Stimulated activated CD8-positive, alpha-beta memory T cell treated with anti-CD3 and anti-CD28 coated beads, Interleukin-2, amount 100 ng/mL, for 1 hour (primary cell): ENCODE measurements at places on chromosomes 7 and 10.
A peak's percentile ranks its signal among the peaks of the same experiment; 100 is the strongest.

DNA sequence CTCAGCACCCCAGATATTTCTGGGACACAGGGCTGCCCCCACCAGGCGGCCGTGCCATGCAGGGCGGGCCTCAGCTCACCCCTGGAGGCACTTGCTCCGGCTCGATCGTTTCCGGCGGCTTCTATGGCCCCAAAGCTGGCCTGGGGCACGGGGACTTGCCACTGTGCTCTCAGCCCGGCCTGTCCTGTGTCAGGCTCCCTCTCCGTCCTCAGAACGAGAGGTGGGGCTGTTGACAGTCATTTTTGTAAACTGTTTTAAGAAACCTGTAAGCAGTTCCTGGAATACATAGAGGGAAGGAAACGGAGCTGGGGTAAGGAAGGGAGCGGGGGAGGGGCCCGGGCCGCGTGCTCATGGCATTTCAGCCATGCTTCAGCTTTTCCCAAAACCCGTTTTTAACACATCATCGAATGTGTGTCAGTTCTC, 30.7 kb upstream of the PRKAR1B start:
- DNase-seq: no peak

- DNase-seq: no peak
These were observed 37.3 kb downstream of the INPP5F start for GRCh38 chr10:119762805-119763798.

DNA sequence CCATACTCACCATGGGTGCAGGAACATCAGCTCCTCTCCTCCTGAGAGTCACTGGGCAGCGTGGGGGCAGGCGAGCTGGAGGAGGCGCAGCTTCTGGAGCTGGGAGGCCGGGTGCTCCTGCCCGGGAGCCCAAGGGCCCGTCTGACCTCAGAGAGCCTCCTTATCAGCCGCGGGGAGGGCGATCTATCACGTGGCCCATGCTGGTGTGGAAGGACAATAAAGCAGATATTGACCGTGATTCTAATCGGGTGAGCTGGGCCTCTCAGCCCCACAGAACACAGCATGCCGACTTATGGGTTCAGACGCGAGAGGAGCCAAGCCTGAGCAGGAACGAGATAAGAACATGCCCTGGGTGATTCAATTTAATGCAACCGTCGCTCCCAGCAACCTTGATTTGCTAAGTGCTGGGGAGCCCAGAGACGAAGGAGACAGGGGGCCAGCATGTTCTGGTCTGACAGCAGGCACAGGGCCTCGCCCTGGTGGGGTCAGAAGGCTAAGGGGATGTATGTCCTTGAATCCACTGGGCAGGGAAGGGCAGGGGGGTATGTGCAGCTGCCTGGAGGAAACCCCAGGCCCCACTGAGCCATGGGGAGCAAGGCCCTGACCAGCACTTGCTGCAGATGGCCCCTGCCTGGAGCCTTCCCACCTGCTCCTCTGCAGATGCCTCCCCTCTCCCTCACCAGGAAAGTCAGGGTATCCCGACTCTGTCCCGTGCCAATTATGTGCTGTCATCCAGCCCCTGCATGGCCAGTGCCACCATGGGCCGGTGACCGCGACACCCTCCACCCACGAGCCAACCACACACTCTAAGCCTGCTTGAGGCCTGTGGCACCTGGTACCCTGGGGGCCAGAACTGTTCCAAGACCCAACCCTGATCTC, 95.3 kb upstream of the RET start:
- no peak for DNase-seq

- peak; percentile 64 for DNase-seq
These were observed 1.4 kb downstream of the MYO1G start for GRCh38 chr7:44977304-44977958.

DNA sequence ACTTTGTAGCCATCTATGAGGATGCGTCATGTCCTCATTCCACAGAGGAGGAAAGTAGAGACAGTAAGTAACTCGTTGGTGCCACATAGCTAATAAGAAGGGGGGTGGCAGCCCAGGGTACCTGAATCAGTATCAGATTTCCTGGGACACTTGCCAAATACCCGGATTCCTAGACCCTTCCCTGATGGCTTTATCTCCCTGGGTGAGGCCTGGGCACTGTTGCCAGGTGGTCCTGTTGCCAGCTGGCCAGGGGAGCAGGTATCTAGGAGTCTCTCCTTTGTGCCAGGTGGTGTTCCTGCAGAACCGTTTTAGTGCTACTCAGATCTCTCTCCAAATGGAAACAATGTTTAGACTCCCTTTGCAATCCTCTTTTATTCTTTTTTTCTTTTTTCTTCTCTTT, 12.7 kb downstream of the SLC29A3 start:
- no peak for DNase-seq

DNA sequence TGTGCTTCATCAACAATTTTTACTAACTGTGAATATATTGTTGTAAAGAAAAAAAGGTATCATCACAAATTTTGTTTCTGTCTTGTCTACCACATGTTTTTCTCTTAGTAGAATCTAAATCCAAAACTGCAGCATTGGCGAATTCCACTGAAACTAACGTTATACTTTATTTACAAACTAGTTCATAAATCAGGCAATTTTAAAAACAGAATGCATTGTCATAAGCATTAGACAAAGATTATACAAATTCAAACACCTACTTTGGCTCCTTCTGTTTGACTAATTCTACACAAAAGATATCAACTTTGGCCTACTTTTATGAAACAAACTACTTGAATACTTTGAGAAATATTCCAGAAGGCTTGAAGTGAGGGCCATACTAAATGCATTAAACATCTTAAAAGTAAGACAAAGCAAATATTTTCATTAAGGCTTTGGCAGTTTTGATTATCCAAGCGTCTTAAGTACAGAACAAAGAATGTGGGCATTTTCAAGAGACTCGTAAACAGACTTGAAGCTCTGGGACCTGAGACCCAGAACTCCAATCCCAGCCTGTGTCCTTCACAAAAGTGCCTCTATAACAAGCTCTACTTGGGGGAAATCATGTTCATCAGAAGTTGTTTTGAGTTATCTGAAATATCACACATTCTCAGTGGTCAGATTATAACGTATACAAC, 81.0 kb downstream of the CPVL start:
- no peak for DNase-seq

DNA sequence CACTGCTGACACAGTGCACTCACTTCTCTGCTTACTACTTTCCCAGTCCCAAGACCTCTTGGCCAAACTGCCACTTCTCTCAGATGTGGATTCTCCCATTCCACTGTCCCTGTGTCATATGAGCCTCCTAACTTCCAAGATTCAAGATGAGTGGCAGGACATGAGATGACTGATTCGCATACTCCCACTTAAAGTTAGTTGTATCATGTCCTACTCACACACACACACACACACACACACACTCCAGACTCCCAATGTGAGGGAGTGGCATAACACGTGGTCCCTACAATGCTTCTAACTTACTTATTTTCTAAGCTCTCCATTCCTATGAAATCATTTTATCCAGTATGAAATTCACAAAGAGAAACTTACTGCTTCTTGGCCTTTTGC, 67.0 kb upstream of the CAV2 start:
- no peak for DNase-seq

DNA sequence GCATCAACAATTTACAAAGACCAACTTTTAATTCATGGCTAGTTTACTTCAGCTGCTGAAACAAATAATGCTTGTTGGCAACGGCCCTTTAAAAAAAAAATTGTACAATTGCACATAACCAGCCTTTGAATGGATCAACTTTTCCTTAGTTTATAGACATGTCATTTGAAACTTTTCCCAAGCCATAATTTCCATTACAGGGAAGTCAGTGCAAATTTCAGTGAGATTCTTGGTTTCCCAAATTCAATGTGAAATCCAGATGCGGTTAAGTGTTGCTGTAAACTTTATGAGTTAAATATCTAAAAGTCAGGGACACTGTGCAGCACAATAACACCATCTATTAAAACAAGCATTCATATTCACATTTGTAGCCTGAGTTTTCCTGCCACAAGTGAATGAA, 182.2 kb downstream of the JAZF1 start:
- no peak for DNase-seq

GRCh38 chr10:36606234-36606839, 519.1 kb upstream of the ANKRD30A start:
- no peak for DNase-seq

GRCh38 chr10:86292462-86293395, 73.9 kb downstream of the GRID1 start:
- no peak for DNase-seq

DNA sequence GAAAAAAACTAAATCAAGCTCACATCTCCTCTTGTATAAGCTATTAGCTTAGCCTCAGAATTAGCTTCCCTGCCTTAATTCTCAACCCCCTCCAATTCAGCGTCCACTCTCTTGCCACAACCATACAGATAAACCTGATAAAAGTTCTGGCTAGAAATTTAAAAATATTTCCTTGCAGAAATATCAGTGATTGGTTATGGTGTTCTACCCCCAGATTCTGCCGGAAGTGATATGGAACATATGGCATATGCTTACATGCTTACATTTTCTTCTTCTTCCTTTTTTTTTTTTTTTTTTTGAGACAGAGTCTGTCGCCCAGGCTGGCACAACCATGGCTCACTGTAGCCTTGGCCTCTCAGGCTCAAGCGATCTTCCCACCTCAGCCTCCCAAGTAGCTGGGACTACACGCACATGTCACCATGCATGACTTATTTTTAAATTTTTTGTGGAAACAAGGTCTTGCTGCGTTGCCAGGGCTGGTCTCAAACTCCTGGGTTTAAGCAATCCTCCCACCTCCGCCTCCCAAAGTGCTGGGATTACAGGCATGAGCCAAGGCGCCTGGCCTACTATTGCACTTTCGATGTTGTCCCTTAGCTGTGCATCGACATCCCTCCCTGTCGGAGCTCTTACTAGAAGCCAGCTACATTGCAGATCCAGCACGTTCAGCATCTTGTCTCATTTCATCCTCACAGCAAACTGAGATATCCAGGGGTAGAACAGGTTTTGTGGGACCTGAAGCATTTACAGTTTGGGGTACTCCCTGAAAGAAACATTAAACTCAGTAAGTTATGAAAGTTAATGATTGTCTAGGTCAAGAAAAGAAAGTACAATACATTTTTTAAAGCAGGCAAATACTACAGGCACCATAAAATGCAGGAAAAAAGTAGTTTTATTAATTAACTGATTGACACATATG, 205.6 kb upstream of the TCF7L2 start:
- no peak for DNase-seq

- DNase-seq: no peak
These were observed 117.2 kb upstream of the EFCAB10 start for GRCh38 chr7:105698531-105698930.

- DNase-seq: peak; percentile 31
These were observed 844 bp upstream of the KAT6B start for GRCh38 chr10:74825371-74826141.

- no peak for DNase-seq
These were observed 262.3 kb downstream of the PTEN start for GRCh38 chr10:88125766-88126165.

DNA sequence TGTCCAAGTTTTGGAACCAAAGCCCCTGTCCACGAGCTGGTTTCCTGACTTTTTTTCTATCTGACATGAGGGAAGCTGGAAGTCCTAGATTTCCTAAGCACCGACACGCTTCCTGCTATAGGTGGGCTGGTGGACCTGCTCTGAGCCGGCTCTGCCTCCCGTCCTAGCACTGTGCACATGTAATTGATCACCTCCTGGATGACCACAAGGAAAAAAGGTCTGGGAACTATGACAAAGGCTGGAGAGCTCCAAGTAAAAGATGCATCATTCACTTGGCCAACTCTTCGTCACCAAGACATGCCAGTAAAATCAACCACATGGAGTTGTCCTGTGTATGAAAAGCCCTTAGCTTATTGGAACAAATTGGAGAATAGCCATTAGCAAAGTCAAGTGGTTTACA, 104.8 kb downstream of the ITIH5 start:
- DNase-seq: no peak

DNA sequence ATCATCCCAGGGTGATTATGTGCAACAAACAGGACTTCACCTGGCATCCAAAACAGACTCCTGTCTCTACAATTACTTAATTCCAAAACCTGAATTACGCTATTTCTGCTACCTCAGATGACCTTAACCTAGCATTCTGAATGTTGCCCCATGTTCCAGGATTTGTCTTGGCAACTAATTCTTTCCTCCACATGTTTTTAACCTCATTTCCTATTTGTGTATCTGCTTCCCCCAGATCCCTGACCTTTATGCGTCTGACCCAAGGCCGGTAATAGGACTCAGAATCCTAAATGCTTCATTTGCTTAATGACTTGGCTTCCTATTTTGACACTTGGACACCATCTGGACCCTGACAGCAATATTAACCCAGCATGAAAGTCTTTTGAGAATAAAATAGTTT, 8.7 kb upstream of the ING3 start:
- DNase-seq: no peak

- DNase-seq: no peak
These were observed 33.6 kb downstream of the AOAH start for GRCh38 chr7:36690514-36691187.

GRCh38 chr10:25614652-25615051, 319.4 kb upstream of the MYO3A start:
- no peak for DNase-seq

GRCh38 chr7:77184990-77185389, 14.6 kb downstream of the FGL2 start:
- DNase-seq: no peak

DNA sequence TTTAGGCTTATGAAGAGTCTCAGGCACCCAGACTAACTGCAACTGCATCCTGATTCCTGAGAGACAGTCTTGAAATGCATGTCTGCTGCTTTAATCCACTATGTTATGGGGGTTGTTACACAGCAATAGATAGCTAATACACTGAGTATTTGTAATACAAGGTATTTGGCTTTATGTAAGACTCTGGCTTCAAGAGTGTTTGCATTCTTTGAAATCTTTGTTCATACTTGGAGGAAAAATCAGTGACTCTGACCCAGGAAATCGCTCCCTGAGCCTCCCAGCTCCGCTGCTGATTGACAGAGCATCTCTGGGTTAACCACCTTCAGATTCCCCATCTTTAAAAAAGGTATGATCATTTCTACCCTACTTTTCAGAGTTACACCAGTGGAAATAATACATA, 133.9 kb downstream of the MTPAP start:
- no peak for DNase-seq

GRCh38 chr7:12211711-12212485, 804 bp downstream of the TMEM106B start:
- no peak for DNase-seq

GRCh38 chr7:12508554-12508953, 62.0 kb upstream of the SCIN start:
- no peak for DNase-seq

DNA sequence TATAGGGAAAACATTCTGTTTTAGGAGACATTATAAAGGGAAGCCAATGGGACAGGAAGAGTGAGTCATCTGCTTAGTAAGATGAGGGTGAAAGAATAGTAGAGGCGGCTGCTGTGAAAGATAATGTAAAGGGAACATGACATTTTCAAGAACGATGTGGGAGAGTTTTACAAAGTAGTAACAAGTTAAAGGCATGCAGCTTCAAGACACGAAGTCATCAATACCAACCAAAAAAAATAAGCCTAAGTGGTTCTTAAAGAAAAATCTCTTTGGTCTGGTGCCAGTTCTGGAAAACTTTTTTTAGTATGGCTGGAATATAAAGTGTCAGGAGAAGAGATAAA, 6.1 kb downstream of the GSTO1 start:
- no peak for DNase-seq

- DNase-seq: no peak
These were observed 598.3 kb upstream of the GHITM start for GRCh38 chr10:83541046-83541445.
